ENCODE measurements at places on chromosomes 2 and 18.

- no peak for DNase-seq
Observed at GRCh38 chr2:86673986-86674670, 46.0 kb upstream of the RMND5A start.

GRCh38 chr2:12047761-12048160 lies 301.3 kb downstream of the LPIN1 start:
- DNase-seq: no peak

GRCh38 chr2:18795906-18796305 lies 206.5 kb upstream of the NT5C1B start:
- DNase-seq: no peak

GRCh38 chr18:58753976-58754375 lies 82.7 kb downstream of the MALT1 start:
- no peak for DNase-seq

- no peak for DNase-seq
Observed at GRCh38 chr2:195477248-195477995, 179.6 kb upstream of the SLC39A10 start.

GRCh38 chr2:238954841-238955591 lies 107.1 kb downstream of the TWIST2 start:
- no peak for DNase-seq

DNA sequence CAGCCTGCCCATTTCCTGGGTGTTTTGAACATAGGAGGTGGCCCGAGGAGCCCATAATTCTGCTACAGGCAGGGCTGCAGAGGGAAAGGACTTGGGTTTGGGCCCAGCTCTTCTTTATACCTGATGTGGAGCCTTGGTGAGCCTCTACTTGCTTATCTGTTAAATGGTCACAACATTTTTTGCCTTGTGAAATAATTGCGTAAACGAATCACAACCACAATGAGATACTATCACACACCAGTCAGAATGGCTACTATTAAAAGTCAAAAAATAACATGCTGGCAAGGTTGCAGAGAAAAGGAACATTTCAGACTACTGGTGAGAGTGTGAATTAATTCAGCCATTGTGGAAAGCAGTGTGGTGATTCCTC lies 4.1 kb upstream of the FABP1 start:
- DNase-seq: no peak

DNA sequence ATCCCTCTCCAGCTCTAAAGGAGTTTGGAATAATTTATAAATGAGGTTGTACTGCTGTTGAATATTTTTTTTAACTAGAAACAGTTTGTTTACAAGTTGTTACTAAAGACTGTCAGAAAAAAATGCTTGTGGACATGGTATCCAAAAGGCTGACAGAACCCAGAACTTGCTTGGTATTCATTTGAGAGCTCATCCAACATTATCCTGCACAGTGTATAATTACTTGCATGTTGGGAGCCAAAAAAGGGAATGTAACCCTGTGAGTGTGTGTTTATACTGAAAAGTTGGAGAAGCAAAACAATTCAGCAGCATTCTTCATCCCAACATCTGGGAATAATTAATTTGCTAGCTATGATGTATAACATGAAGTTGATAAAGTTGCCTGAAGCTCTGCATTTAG lies 42.1 kb upstream of the EHBP1 start:
- no peak for DNase-seq

DNA sequence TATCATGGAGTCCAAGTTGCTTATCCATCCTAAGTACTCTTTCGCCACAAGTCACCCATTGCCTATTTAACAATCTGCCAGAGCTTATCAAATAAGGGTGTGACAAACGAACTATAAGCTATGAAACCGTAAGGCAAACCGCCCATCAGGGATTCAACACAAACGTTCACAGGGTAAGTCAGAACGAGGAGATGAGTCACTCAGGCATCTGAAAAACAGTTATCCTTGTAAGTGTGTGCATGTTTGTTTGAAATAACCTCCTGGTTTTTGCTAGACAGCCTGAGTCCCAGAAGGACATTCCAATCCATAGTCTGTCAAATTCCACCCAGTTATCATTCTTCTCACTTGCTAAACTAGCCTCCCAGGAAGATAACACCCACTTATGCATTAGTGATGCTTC lies 299.1 kb downstream of the PAX3 start:
- DNase-seq: no peak

- DNase-seq: no peak
Observed at GRCh38 chr2:158539176-158540005, 82.6 kb downstream of the PKP4 start.

- DNase-seq: no peak
Observed at GRCh38 chr2:157056200-157056676, 201.3 kb upstream of the GALNT5 start.

DNA sequence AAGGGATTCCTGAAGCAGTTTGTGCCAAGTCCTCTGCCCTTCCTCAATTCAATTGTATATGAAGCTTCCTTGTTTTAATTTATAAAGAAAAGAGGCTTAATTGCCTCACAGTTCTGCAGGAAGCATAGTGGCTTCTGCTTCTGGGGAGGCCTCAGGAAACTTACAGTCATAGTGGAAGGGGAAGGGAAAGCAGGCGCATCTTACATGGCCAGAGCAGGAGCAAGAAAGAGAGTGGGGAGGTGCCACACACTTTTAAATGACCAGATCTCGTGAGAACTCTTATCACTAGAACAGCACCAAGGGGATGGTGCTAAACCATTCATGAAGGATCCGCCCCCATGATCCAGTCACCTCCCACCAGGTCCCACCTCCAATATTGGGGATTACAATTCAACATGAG lies 114.2 kb downstream of the SGPP2 start:
- no peak for DNase-seq

- no peak for DNase-seq
Observed at GRCh38 chr2:134189009-134189720, 64.7 kb upstream of the MGAT5 start.

GRCh38 chr2:234881413-234882241 lies 70.2 kb upstream of the SH3BP4 start:
- DNase-seq: peak; percentile 56

- no peak for DNase-seq
Observed at GRCh38 chr2:64605026-64605471, 48.7 kb downstream of the SERTAD2 start.

DNA sequence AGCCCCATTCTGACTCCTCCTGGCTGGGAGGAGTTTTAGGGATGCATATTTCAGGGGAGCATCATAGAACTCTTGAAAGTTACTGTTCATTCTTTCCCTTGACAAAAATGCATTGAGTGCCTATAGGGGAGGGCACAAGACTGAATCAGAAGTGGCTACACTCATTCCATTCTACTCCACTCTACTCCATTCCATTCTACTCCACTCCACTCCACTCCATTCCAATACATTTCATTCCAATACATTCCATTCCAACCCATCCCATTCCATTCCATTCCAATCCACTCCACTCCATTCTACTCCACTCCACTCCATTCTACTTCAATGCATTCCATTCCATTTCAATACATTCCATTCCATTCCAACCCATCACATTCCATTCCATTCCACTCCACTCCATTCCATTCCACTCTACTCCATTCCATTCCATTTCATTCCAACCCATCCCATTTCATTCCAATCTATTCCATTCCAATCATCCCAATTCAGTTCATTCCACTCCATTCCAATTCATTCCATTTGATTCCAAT lies 110.8 kb downstream of the LOXHD1 start:
- DNase-seq: no peak

GRCh38 chr2:84817239-84817655 lies 63.6 kb downstream of the TRABD2A start:
- no peak for DNase-seq

GRCh38 chr2:200750323-200750910 lies 61.3 kb upstream of the BZW1 start:
- no peak for DNase-seq

Data from activated T-cell treated with anti-CD3 and anti-CD28 coated beads for 48 hours (primary cell).